T-helper 22 cell (primary cell): ENCODE measurements at places on chromosomes 13 and 19.

DNA sequence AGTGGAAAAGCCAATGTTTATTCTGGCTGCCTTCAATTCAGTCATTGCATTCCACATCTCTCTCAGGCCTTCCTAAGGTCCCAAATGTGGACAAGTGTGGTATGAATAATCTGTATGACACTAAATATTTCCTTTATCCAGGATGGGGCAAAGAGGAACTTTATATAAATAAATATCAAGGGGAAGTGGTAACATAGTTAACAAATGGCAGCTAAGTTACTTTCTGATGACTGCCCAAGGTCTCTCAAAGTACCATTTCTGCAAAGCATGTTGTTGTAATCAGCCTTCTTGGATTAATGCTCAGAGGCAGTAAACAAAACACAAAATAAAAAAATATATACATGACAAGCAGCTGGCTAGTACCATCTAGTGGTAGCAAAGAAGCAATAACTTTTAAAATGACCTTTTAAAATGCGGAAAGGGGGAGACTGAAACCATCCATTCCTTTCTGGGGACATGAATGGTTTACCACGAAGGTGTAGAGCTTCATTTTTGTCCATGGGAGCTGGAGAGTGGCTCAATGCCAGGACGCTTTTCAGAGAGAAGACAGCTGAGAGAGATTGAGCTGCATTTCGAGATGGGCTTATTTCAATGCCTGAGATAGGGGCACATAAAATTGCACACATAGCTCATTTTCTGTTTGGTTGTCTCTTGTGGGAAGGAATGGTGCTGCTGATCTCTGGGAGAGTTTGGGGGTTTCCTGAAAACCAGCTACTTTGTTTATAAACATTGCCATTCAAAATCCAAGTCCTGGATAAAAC lies 259.2 kb downstream of the RFC3 start:
- DNase-seq = no peak

GRCh38 chr19:4976401-4977298 lies 7.7 kb downstream of the KDM4B start:
- no peak for DNase-seq

DNA sequence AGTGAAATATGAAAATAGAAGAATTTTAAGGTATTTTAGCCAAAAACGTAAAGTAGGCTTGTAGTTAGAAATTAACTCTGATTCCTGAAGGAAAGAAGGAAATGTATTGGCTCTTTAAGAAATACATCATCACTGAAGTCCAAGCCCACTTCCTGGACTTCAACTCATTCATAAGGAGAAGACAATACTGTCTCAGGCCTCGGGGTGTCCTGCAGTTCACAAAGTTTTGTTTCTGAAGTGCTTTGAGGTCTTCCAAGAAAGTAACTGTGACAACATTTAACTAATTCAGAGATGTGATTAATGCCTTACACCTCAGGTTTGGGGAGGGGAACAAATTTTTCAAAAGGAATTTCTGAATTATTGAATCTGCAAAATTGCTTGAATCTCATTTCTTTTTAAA lies 65.8 kb upstream of the STARD13 start:
- DNase-seq = no peak

DNA sequence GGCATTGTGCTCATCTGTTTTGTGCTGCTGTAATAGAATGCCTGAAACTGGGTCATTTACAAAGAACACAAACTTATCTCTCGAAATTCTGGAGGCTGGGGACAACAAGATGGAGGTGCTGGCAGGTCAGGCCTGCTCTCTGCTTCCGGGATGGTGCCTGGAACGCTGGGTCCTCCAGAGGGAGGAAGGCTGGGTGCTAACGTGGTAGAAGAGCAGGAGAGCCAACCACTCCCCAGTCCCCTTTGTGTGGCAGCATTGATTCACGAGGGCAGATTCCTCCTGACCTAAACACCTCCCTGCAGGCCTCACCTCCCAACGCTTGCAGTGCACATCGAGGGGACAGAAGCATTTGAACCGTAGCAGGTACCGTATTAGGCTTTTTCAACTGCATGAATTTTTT lies 34.1 kb upstream of the TFDP1 start:
- DNase-seq = no peak

DNA sequence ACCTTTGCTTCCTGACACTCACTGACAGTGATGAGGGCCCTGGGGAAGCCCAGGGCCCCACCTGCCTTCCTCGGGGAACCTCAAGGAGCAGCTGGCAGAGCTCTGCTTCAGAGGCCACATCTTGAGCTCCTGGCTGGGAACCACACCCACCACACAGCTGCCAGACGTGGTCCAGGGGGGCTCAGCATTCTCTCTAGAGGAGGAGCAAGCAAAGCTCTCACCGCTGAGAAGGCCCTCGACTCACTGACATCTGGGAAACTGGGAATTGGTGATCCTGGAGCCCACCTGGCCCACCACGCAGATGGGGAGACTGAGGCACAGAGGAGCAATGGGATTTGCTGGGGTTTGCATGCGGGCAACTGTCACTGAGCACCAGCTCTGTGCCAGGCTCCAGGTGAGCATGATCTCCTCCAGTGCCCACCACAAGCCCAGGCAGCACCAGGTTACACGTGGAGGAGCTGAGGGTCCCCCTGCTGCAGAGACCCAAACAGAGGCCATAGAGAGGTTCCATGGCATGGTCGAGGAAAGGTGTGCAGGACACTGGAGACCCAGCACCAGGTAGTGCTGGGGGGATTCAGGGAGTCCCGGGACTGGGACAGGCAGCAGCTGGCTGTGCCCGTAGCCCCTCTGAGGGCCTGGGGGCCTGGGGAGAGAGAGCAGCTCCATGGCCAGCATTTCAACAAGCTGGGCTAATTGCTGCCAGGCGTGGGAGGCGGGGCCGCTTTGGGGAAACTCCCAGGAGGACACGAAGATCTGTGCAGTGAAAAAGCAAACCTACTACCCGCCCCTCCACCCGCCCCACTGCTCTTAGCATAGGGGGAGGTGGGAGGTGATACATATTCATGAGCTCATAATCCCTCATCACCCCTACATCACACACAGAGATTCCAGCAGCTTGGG lies 33.4 kb downstream of the PEPD start:
- DNase-seq = no peak

GRCh38 chr13:106372199-106373155 lies 163.0 kb downstream of the EFNB2 start:
- no peak for DNase-seq

- DNase-seq = no peak
Measured at GRCh38 chr13:111363121-111363520, 42.7 kb downstream of the TEX29 start.

GRCh38 chr13:43122791-43123190 lies 99.4 kb downstream of the DNAJC15 start:
- no peak for DNase-seq

DNA sequence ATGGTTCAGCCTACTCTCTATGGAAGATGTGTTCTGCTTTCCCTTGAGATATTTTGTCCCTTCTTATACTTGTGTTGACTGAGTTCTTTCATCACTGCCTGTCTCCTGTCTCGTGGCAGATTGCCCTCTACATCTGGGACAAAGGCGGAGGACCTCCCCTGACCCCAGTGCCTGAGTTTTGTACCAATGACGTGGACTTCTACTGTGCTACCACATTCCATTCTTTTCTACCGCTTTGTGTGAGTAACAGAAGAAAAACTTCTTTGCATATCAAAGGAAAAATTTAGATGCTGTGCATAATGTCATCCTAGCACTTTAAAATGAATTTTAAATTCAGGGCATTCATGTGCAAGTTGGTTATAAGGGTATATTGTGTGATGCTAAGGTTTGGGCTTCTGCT lies 74.6 kb downstream of the B3GLCT start:
- no peak for DNase-seq

- DNase-seq = no peak
Measured at GRCh38 chr19:15810335-15810734, 5.1 kb downstream of the OR10H1 start.

- no peak for DNase-seq
Measured at GRCh38 chr13:40153516-40153915, 498.1 kb downstream of the COG6 start.

DNA sequence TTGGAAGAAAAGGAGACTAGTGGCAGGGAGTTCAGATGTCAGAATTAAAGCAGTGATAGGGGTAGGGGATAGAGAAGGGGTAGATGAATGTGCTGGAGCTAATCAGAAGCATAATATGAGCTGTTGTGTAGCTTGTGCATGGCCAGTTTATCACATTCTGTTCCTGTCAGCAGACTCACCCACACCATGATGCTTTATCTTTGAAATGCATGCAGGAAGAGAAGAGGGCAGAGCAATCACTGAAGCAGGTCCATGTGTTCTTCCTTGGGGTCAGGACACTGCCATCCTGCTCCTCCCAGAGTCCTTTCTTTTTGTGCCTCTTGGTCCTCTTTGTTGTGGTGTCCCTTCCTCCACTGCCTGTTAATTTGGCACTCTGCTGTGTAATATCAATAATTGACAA lies 5.8 kb downstream of the CHAMP1 start:
- DNase-seq = no peak

DNA sequence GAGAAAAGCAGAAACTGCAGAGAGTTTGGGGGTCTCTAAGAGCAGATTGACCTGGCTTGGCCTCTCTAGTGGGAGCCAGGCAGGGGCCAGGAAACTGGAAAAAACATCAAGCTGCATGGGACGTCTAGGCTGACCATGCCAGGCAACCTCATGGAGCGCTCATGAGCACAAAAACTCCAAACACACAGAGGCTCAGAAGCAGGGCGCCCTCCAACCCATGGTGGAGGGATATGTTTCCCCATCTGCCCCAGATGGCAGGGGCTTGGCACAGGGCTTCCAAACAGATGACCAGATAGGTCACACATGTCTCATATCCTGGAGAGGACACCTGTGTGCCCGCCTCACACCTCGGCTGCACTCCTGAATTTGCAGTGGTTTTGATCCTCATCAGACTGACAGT lies 879.0 kb downstream of the UQCRFS1 start:
- DNase-seq = no peak

DNA sequence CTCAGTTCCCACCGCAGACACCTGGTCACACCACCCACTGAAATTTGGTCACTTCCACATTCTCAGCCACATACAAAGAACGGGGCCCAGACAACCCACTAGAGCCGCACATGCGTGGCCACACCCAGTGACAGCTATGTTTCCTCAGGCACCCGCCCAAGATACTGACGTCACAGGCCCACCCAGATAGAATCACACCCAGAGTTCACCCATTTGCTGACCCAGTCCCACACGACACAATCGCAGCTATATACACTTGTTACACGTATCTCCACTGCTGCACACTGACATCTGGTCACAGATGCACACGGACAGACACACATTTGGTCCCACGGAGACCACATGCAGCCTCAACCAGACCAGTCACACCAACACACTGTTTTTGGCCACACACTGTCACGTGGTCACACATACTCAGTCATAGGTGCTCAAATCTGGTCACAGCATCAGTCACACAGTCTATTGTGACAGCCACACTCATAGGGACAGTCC lies 2.9 kb downstream of the NUMBL start:
- DNase-seq = no peak

DNA sequence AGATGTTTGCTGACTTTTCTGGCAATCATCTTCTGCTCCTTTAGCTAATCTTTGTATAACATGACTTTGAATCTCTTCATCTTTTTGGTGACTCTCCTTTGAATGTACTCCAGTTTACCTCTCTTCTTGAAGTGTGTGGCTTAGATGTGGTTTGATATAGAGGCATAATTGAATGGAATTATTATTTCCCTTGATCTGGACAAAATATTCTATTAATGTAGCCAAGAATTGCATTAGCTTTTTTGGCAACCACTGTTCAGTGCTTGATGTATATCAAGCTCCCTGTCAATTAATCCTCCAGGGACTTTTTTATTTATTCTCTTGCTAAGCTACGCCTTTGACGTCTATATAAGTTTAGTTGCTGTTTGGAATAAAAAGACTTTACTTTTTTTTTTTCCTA lies 490.8 kb downstream of the PCDH20 start:
- no peak for DNase-seq

DNA sequence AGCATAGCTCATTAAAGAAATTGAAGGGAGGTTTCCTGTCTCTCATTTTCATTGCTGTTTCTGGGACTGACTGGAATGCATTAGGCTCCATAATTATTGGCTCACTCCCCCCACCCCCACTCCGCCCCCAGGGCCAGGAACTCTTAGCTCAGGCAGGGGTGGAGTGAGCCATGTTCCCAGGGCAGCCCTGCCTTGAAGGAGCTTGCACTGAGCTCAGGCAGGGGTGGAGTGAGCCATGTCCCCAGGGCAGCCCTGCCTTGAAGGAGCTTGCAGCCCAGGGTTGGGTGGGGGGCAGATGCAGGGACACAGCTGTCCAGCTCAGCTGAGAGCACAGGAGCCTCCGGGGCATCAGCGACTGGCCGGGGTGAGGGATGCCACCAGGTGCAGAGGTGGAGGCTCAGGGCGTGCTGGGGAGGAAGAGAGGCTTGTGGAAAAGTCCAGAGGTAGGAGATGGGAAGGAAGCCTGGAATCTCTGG lies 39.1 kb upstream of the TFDP1 start:
- DNase-seq = no peak

DNA sequence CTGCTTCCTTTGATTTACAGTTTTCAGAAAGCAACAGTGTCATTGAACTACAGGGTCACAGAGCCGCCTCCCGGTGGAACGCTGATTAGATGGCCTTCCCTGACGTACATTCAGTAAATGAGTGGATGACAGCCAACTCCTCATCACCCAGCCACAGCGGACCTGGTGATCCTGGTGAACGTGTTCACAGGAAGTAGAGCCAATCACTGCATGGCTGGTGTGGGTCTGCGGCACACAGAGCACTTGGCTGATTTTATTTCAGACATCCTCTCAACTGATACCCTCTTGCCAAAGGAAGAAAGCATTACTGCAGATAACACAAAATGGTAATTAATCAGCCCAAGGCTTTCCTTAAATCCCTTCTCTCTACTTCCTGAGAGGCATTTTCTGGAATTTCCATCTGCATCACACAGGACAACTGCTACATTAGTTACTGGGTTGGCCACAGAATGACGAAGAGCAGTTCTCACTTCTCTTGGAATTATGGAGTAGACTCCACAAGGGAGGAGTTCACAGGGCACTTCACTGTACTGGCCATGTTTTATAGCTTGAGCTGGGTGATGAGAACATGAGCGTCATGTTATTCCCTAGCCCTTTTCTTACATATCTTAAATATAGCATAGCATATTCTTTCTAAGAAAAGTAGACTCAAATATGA lies 84.0 kb upstream of the SLC7A1 start:
- no peak for DNase-seq

DNA sequence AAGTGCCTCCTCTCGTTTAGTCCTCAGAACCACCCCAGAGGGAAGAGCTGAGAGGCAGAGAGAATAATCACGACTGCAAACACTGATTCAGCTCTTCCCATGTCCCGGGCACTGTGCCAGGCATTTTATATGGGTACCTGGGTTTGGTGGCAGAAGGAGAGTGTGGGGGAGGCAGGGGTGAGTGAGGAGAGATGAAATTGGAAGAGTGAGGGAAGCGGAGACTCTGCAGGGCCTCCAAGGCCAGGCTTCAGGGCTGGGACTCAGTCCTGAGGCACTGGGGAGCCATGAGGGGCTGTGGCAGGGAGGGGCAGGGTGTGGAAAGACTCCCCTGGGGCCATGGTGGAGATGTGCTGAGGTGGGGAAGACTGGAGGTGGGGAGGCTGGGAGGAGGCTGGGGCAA lies 8.7 kb downstream of the SYNGR4 start:
- DNase-seq = no peak

DNA sequence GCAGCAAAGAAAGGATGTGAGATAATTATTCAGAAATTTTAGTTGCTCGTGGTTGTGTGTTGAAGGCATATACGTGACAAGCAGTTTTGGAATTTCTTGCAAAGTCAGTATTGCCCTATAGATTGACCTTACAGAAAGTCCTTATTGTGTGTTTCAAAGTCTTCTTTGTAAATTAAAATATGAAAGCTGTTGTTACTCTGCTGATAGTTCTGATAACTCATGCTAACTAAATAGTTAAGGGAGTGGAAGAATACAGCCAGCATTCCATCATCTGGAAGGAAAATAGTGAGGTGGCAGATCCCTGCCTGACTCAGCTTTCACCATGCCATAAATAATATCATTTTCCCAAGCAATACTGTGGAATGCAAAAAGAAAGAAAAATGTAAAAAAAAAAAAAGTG lies 27.2 kb downstream of the WASF3 start:
- no peak for DNase-seq
